GM23338 (cell line): ENCODE measurements at places on chromosomes 3 and 15. TPM values are rescaled to one million over a fixed set of nuclear protein-coding genes. Genes with fewer than 3 reads are reported as not detected.
A peak's percentile ranks its signal among the peaks of the same experiment; 100 is the strongest.

DNA sequence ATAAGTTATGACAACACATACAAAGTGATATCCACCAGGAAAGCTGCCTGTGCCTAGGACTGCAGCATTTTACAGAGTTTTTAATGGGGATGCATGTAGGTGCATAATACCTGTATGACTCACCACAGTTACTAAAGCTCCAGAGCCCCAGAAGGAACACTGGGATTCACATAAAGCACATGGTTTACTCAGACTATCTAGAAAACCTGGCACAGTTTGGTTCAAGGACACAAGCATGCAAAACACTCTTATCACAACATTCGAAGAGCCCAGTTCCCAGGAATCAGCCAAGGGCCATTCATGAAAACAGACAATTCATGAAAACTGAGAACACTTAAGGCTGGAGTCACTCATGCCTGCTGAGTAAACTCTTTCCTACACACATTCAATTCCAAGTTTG lies 261.0 kb downstream of the PYDC2 start:
- DNase-seq: no peak

The GOLGA6L7 gene
- not detected in 2 replicates for total RNA-seq

DNA sequence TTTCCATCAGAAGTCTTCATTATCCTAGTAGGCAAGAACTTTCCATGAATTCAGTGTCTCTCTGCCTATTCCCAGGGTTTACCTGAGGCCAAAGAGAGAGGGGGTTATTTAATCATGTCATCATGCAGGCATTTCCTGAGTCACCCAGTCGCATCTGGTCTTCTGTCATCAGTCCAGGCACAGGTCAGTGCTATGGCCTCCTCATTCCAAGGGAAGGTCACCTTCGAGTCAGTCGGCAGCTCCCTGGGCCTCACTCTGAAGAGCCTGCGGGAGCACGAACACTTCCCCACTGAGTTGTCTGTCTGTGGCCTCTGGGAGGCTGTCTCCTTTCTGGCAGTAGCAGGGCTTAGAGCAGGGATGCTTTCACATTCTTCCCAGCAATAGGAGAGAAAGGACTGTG lies 26.2 kb upstream of the LRTM1 start:
- DNase-seq: peak; percentile 38

- no peak for DNase-seq
Measured at GRCh38 chr3:196604548-196604947, 34.9 kb upstream of the NRROS start.

GRCh38 chr3:108241146-108241545 lies 18.9 kb upstream of the IFT57 start:
- DNase-seq: no peak

- DNase-seq: peak; percentile 94
Measured at GRCh38 chr15:77634266-77634962, 1.7 kb upstream of the LINGO1 start.

The PP2D1 gene
- not detected in 2 replicates for total RNA-seq

GRCh38 chr3:45034612-45035252 lies 8.6 kb downstream of the CLEC3B start:
- DNase-seq: no peak

The KLHDC8B gene
- 11.1 and 15.0 TPM in 2 replicates for total RNA-seq

The TEX55 gene
- total RNA-seq: 0.17 and 0.27 TPM in 2 replicates

The MME gene
- total RNA-seq: 32.6 and 76.7 TPM in 2 replicates

DNA sequence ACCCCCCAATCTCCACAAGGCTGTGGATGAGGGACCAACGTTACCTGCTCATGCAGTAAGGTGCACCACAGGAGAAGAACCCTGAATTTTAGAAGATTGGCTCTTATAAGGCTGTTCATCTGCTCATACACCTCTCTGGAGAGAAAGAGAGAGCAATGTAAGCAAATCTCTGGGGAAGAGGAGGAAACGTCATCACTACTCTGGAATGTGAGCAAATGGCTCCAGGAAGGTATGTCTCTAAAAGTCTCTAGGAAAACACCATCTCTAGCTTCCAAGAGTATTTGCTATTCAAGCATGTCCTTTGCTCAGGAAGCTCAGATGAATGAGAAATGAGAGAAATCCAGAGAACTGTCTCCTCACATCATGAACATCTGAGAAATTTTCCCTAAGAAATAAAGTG lies 235.4 kb downstream of the TBL1XR1 start:
- DNase-seq: peak; percentile 12

- no peak for DNase-seq
Measured at GRCh38 chr3:59286791-59287531, 237.1 kb upstream of the CFAP20DC start.

The CD47 gene
- total RNA-seq: 26.9 and 29.0 TPM in 2 replicates

- DNase-seq: no peak
Measured at GRCh38 chr3:56691165-56692000, 8.3 kb upstream of the TASOR start.

- DNase-seq: no peak
Measured at GRCh38 chr3:195888981-195889869, 19.1 kb downstream of the TNK2 start.

DNA sequence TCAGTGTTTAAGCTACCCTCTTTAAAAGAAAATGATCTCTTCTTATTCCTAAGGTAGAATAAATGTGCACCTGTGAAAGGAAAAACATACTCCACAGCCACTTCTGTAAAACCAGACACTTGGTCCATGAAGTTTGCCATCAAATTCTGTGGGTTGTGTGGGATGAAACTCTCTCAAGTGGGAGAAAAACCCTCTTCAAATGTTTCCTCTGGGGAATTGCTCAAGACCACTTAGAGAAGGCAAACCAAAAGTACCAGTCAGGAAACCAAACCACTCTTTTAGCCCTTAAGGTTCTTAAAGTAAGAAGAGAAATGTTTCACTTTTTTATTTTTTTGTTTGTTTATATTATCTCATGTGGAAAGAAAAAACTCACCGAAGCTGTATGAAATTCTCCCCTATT lies 1.2 kb downstream of the COL8A1 start:
- no peak for DNase-seq

DNA sequence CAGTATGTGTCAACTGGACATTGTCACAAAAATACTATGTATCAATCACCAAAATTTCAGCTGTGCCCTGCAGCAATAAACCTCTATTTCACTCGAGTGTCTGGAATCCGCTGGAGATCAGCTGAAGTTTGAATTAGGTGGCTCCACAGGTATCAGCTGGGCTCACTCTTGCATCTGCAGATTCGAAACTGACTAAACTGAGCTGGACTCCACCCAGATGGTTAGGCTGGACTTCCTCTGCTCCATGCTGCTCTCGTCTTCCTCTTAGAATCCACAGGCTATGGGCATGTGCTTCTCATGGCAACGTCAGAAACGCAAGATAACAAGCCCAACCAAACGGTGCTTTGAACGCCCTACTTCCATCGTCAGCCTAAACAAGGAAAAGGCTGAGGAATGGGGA lies 565.3 kb upstream of the ROBO2 start:
- no peak for DNase-seq

The SPSB4 gene
- total RNA-seq: 20.1 and 25.9 TPM in 2 replicates

DNA sequence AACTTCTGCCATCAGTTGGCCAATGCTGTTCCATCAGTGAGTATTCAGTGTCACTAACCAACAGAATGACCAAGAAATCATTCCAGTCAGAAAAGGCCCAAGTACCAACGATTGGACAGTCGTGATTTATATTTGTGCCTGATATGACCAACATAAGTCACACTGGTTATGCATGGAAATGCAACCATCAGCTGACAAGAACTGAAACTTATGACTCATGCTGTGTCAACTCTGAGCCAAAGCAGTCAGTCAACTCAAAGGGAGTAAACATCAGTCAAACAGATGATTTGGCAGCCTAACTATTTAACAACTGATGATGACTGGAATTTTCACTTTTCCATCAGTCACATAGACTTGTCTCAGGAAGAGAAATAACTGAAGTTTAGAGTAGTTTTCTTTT lies 142.4 kb downstream of the ANXA2 start:
- no peak for DNase-seq

The CSPG5 gene
- 3.4 and 4.3 TPM in 2 replicates for total RNA-seq

The ATP13A4 gene
- total RNA-seq: not detected in 2 replicates

GRCh38 chr3:158152186-158152585 lies 42.3 kb downstream of the RSRC1 start:
- no peak for DNase-seq
